ENCODE measurements at places on chromosomes 6 and 20.

DNA sequence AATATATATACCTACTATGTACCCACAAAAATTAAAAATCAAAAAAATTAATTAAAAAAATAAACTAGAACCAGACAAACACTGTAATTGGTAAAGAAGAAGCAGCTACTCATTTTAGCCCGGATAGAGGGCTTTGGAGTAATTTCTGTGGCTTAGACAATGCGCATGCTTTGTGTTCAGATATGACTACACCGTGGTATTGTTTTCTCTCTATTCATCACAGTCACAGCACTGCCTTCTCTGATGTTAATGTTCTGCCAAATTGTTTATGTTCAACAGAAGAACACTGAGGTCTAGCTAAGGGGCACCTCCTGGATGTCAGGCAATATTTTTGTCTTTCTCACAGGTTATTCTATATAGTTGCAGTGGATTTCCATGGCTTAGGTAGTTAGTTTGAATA lies 77.5 kb upstream of the GJE1 start:
- H3K27ac ChIP-seq = no peak overlapping the region
- no peak for DNase-seq
- no peaks in the 10 kb centered on the region for H3K4me1 ChIP-seq
- no peaks in the 10 kb centered on the region for H3K27me3 ChIP-seq
- no peaks in the 10 kb centered on the region for H3K36me3 ChIP-seq

DNA sequence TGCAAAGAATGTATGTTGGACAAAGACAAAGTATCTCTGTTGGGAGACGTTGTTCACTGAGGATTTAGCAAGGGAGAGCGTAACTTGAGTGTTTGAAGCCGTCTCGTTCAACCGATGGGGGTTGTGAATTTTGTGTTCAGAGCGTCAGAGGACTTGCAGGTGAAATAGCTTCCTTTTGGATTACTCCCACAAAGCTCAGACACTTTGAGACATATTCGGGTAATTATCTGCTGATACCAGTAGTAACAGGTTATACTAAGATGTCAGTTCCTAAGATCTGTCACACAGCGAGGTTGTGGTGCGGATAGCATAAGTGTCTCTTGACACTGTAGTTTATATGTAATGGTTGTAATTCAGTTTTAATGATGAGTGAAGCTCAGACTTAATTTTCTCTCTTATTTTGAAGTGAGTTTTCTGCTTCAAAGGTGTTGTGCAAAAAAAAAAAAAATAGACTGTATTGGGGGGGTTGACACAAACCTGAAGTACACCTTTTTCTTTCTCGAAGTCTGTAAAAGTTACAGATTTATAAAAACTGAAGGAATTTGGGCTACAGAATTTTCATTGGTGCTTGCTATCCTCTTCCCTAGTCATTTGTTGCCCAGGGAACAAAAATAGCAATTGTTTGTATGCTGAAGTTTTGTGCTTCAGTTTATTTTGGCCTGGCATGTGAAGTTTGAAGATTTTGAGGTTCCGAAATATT lies 1.7 kb downstream of the ASXL1 start:
- no peaks in the 10 kb centered on the region for H3K36me3 ChIP-seq
- H3K4me1 ChIP-seq = peaks cover 39% of the 10 kb centered on the region
- peak overlapping the region; percentile 55 for H3K27ac ChIP-seq
- no peaks in the 10 kb centered on the region for H3K27me3 ChIP-seq
- no peak for DNase-seq
- peak overlapping the region; percentile 99 for H3K4me3 ChIP-seq

GRCh38 chr6:13248994-13249393 lies 79.3 kb downstream of the TBC1D7 start:
- H3K27me3 ChIP-seq = peaks cover 63% of the 10 kb centered on the region
- DNase-seq = no peak
- no peak overlapping the region for H3K4me3 ChIP-seq
- no peak overlapping the region for H3K27ac ChIP-seq
- no peaks in the 10 kb centered on the region for H3K4me1 ChIP-seq
- H3K36me3 ChIP-seq = no peaks in the 10 kb centered on the region

GRCh38 chr6:15061908-15062515 lies 183.9 kb upstream of the JARID2 start:
- no peak for DNase-seq
- H3K27me3 ChIP-seq = no peaks in the 10 kb centered on the region
- no peaks in the 10 kb centered on the region for H3K36me3 ChIP-seq
- peaks cover 19% of the 10 kb centered on the region for H3K4me1 ChIP-seq
- no peak overlapping the region for H3K27ac ChIP-seq

GRCh38 chr6:42963855-42964605 lies 3.5 kb downstream of the GNMT start:
- no peak overlapping the region for H3K27ac ChIP-seq
- DNase-seq = peak; percentile 50
- H3K36me3 ChIP-seq = no peaks in the 10 kb centered on the region
- H3K27me3 ChIP-seq = no peaks in the 10 kb centered on the region
- H3K4me3 ChIP-seq = no peak overlapping the region
- peaks cover 15% of the 10 kb centered on the region for H3K4me1 ChIP-seq

GRCh38 chr20:1434571-1435336 lies 31.9 kb downstream of the NSFL1C start:
- peak; percentile 88 for DNase-seq
- no peak overlapping the region for H3K27ac ChIP-seq
- no peaks in the 10 kb centered on the region for H3K36me3 ChIP-seq

DNA sequence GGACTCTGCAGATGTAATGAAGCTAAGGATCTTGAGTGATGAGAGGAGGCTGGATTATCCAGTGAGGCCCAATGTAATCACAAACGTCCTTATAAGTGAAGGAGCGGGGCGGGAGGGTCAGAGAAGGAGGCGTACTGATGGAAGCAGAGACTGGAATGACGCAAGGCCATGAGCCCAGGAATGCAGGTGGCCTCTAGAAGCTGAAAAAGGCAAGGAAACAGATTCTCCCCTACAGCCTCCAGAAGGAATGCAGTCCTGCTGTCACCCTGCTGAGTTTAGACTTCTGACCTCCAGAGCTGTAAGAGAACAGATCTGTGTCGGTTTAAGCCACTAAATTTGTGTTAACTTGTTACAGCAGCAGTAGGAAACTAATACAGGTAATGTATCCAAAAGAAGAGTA lies 227.9 kb downstream of the PTPRT start:
- H3K27me3 ChIP-seq = 0 out of 2 replicates have a peak, but pooled peaks cover 3% of the 10 kb centered on the region
- DNase-seq = no peak
